ENCODE measurements at places on chromosomes 11 and 22.

DNA sequence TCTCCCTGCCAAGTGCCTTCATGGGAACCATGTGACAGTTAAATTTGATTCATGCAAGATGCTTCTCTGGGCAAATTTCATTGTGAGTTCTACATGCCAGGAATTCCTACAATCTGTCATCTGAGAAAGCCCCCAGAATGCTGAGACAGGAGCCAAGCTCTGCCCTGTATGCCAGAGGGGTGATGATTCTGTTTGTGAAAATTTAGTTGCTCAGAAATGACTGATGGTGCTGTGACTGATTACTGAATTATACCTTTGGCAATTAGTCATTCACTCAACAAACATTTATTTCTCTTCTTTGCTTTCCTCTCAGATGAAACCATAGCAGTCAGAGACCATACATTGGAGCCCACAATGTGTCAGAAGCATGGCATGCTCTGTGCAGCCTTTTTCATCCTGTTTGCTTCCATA lies 69.0 kb upstream of the ZBED5 start:
- no peak for DNase-seq

- DNase-seq, result no peak
Observed at GRCh38 chr11:121587182-121587581, 134.4 kb upstream of the SORL1-AS1 start.

DNA sequence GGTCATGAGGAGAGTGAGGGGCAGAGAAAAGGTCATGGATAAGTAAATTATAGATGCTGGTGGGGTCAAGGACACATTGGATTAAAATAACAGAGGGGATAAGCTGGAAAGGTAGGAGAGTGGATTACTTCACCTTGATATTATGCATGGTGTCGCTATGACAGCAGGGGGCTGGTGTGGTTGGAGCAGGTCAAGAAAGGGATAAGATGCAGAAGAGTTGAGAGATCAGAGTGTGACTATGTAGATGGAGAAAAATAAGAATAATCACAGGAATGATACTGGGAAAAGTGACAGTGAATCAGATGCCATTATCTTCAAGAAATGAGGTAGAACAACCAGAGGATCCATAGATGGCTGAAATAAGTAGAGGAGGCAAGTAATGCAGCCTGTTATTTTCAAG lies 29.4 kb upstream of the AMOTL1 start:
- DNase-seq, result no peak

GRCh38 chr11:97092823-97093222 lies 703.0 kb downstream of the JRKL start:
- no peak for DNase-seq

GRCh38 chr22:49298834-49299750 lies 528.6 kb downstream of the BRD1 start:
- no peak for DNase-seq

- no peak for DNase-seq
Observed at GRCh38 chr11:81135570-81135969, 1598.1 kb downstream of the FAM181B start.
